ENCODE measurements at places on chromosomes 4 and X.

DNA sequence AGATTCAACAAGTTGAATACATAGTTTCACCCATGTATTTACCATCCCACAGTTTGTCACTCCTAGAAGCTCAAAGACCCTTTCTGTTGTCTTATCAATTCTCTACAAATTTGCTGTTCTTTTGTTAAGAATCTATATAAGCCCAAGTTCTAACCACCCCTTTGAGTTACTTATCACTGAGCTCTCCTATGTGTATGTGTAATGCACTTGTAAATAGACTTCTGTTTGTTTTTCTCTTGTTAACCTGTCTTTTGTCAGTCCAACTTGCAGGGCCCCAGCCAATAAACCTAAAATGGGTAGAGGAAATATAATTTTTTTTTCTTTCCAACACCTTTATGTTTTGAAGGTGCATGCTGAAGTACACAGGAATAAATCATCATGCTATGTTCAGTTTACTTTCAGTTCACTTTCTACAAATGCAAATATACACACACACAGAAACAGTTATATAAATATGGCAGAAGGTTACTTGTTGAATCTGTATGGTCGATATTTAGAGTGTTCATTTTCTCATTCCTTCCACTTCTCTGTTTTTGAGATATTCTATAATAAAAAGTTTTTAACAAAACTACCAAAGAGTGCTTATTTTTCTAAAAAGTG lies 22.3 kb upstream of the CLOCK start:
- DNase-seq: no peak

DNA sequence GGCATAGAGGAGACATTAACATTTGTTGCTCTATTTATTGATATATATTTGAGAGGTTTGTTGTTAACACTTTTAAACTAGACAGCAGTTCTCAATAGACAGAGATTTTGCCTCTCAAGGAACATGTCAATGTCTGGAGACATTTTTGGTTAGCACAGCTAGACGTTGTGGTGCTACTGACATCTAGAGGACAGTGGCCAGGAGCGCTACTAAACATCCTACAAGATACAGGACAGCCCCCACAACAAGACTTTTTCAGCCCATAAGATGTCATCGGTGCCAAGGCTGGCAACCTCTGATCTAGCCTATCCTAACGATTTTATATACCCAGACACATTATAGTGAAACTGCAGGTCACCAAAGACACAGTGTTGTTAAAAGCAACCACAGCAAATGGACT lies 18.4 kb upstream of the CTSO start:
- no peak for DNase-seq

DNA sequence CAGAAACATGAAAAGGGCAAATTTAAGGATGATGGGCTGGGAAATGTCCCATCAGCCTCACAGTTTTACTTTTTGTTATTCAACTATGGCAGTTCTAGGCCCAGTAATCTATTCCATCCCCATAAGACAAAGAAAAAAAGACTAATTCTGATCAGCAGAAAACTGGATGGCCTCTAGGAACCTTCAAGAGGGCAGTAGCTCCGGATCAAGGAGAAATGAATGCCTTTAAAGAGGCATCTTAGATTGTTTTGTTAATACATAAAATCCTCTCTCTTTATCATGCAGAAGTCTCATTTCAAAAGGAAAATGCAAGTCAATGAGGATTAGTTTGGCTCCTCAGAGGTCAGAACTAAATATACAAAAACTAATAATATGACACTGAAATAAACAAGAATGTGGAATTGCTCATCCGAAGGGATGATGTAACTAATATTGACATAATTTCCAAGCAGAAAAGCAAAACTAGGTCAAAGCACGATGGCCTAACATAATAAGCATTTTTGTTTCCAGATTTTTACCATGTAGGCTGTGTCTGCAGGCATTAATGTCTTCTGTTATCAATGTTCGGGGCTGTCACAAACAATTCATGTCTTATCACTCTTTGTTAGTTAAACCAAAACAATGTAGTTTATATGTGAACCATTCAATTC lies 8.8 kb downstream of the MID1 start:
- DNase-seq: no peak

DNA sequence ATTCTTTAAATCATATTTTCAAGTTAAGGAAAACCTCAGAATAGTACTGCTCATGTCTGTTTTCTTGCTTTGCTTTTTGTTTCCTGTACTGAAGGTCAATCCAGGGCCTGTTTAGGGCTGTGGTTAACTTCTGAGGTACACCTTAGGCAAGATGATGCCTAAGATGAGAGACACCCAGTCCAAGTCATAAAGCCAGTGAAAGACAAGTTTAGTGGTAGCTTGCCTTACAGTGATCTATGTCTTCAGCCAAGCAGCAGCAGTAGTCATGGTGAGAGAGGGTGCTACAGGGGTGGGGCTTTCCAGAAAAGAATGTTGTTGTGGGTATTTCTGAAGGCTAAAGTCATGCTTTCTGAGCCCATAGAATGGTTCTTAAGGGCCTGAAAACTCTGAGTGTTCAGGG lies 173.7 kb downstream of the VSIG4 start:
- no peak for DNase-seq

DNA sequence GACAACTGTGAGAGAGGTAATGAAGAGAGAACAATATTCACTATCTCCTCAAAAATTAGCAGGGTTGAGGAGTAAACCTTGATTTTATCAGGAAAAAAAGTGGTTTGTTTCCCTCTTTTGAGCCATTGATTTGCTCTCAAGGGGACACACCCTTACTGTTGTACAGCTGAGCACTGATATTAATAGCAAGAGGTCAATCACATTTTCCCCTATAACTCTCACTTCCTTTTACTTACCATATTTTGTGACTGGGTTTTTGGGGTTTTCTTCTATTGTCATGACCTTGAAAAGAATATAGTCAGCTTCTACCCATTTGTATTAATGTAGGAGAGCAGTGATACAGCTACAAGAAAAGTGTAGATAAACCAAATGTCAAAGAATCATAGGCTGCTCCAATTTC lies 70.2 kb upstream of the LONRF3 start:
- DNase-seq: no peak

- no peak for DNase-seq
These were observed 431.2 kb downstream of the GASK1B start for GRCh38 chr4:157741642-157742041.

DNA sequence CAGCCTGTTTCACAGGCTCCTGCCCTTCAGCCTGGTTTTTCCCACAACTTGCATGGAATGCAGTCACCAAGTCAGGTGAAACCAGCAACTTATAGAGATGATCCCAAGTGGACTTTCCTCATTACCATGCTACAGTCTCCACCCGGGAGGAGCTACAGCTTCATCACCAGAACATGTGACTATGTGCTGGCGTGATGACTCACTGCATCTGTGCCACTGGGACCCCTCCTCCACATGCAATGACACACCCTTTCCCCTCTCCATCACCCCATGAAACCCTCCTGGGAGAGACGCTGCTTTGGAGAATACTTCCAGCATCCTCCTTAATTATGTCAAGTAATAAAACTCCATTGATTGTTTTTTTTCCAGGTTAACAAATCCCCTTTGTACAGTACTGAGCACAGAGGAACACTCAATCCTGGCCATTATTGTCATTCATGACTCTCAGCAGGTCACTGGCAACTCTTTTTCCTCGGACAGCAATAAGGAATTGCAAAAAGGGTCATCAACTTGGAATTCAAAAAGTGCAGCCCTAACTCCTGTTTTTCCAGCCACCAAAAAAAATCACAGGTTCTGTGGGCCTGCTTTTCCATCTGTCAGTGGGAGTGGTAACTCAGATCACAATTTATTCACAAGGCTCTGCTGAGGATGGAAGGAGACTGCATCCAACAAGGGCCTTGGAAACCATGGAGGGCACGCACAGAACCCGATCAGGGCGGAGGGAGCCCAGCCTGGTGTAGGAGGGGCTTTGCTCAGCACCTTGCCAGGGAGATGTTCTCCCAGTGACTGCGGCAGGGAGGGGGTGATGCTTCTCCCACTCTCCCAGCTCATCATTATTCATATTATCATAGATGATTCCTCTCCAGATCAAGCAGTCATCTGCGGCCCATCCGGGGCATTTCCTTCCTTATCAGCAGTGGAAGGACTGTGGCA lies 17.4 kb downstream of the QDPR start:
- DNase-seq: no peak

DNA sequence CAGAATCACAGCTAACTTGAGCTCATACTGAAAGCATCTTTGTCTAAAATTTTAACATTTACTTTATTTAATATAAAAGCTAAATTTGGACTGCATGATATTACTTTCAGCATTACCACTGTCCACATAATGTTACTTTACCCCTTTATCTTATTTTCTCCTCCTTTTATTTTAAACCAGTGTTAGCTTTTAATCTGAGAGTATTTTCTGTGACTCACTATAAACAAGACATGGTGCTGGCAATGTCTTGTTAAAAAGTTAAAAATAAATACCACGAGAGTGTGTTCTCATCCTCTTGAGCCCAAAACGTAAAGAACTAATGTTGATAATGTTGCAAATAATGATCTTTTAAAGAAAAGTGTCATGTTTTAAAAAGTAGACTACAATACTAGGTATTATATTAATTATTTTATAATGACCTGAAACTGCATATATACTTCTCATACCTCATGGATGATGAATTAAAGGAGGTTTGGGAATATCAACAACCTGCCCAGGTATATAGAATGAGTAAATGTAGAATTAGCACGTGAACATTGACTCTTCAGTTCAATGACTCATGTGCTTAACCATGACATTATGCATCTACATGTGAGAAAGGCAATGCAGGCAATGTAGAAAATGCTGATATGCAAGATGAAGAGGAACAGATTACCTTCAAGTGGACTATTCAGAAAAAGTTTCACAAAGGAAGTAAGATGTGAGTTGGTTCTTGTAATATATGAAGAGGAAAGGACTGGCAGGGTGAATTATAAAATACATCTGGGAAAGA lies 454.1 kb upstream of the ADGRL3 start:
- no peak for DNase-seq

- no peak for DNase-seq
These were observed 166.0 kb downstream of the ANTXR2 start for GRCh38 chr4:79907001-79907400.

- no peak for DNase-seq
These were observed 412.1 kb upstream of the GRIA3 start for GRCh38 chrX:122771933-122772332.

- DNase-seq: no peak
These were observed 6.8 kb downstream of the PLA2G12A start for GRCh38 chr4:109723110-109723509.

DNA sequence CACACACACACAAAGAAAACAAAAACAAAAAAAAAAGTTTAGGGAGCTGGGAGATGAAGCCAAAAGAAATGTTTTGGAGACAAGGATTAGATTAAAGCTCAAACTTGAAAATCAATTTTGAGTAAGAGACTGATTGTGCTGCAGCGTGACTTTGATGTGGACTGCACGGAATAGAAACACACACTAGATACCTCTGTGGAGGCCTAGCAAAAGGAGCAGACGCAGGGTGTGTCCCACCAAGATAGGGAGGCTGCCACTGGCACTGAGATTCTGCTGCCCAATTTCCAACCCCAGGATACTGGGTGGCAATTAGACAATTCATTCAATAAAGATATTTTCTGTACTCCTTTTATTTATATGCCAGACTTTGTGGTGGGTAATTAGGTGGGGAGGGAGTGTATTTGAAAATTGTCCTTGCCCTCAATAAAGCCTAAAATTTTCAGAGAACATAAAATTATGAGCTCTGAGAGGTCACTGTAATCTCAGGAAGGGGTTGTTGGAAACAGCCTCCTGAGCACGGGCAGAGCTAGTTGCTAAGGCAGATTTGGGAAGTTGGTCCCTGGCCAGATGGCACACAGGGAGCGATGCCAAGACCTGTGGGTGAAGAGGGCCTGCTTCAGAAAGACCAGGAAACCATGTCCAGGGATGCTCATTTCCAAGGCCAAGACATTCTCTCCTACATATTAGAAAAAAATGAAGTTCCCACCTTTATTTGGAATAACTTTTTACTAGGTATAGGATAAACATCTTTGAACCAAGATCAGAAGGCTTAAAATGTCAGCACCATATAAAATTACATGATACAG lies 1.9 kb upstream of the PPP3CA start:
- DNase-seq: no peak

DNA sequence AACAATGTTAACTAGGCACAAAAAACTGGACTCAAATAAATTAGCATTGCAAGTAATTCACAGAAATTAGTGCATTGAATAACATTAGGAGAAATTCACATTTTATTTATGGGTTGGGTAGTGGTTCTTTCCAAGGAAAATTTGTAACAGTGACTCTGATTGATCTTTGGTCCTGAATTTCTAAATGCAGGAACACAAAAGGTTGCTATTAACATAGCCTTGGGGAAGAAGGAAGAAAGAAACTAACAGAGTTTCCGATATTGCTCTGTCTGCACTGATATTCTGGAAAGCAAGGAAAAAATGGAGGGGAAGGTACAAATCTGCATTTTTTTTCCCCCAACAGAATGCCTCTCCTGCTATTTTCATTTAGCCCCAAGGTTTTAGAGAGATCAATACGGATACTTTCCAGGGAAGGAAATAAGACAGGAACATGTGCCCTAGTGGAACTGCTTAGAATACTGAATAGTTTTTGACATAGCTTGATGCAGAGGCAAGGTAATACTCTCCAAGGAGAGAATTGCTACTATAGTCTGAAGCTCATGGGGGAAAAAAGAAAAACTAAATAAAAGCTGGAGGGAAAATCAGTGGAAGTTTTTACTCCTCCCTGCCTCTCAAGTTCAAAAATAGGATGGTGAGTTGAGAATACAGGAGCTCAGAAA lies 490.1 kb downstream of the RAPGEF2 start:
- DNase-seq: no peak

GRCh38 chr4:3766036-3766784 lies at the start of gene ADRA2C:
ADRA2C (plus strand) TSS chr4:3766385; CDS start chr4:3766607, 222 bp downstream.
- DNase-seq: no peak

DNA sequence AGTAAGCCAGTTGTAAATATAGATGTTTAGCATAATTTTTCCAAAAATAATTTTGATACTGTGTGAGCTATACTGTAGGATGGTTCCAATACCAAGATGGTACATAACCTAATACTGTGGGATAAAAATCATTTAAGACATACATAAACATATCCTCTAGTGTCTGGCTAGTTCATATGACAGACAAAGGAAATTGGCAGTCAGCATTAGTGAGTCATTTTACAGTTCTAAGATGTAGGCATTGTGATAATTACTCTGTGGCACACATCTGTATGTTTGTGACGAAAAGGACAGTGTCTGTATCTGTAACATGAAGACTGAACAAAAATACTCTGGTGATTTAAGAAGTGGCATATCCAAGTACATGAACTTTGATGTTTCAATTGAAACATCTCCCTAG lies 49.6 kb downstream of the UGT2A2 start:
- no peak for DNase-seq

GRCh38 chr4:48315728-48316630 lies 25.4 kb upstream of the SLAIN2 start:
- peak; percentile 22 for DNase-seq
